ENCODE measurements at places on chromosomes 7 and 10.

DNA sequence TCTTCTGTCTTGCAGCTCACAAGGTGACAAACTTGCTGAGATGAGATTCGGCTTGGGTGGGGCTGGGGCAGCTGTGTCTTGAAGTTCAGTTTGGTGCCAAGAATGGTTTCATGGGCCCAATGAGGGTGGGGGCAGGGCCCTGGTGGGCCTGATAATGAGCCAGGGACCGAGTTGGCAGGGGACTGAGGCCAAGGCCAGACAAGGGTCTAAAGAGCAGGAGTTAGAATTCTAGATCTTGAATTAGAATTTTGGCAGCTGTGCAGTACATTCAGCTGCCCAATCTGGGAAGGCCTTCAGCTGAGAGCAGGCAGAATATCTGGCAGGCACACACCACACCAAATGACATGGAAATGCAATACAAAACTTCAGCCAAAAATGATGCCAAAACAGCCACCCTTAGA is 1.5 kb upstream of the JAZF1 start:
- H3K4me1 ChIP-seq: peaks cover 46% of the 10 kb centered on the region
- peak overlapping the region; percentile 17 for H3K4me3 ChIP-seq
- no peaks in the 10 kb centered on the region for H3K27me3 ChIP-seq
- no peak for ATAC-seq
- H3K27ac ChIP-seq: peak overlapping the region; percentile 72

GRCh38 chr10:129942391-129942790 is 21.7 kb downstream of the EBF3 start:
- ATAC-seq: no peak
- H3K4me3 ChIP-seq: no peak overlapping the region
- H3K27me3 ChIP-seq: peaks cover 28% of the 10 kb centered on the region

- peaks cover 65% of the 10 kb centered on the region for H3K4me1 ChIP-seq
- H3K4me3 ChIP-seq: no peak overlapping the region
- H3K27ac ChIP-seq: peak overlapping the region; percentile 94
- H3K36me3 ChIP-seq: peaks cover 5% of the 10 kb centered on the region
- no peaks in the 10 kb centered on the region for H3K27me3 ChIP-seq
Observed at GRCh38 chr10:30417301-30417700, 16.7 kb upstream of the MAP3K8 start.

GRCh38 chr7:101998906-101999240 is 181.4 kb downstream of the CUX1 start:
- H3K4me1 ChIP-seq: peaks cover 32% of the 10 kb centered on the region
- H3K4me3 ChIP-seq: no peak overlapping the region
- no peaks in the 10 kb centered on the region for H3K27me3 ChIP-seq
- H3K27ac ChIP-seq: no peak overlapping the region
- ATAC-seq: no peak

- H3K27me3 ChIP-seq: no peaks in the 10 kb centered on the region
- H3K36me3 ChIP-seq: no peaks in the 10 kb centered on the region
- no peak overlapping the region for H3K4me3 ChIP-seq
- ATAC-seq: no peak
Observed at GRCh38 chr7:110804501-110804900, 286.4 kb upstream of the LRRN3 start.

- no peaks in the 10 kb centered on the region for H3K4me1 ChIP-seq
- no peak overlapping the region for H3K27ac ChIP-seq
- ATAC-seq: no peak
Observed at GRCh38 chr7:51611937-51612336, 295.3 kb upstream of the COBL start.

GRCh38 chr10:28679581-28680357 is 2.4 kb downstream of the BAMBI start:
- no peaks in the 10 kb centered on the region for H3K36me3 ChIP-seq
- no peak for ATAC-seq
- no peak overlapping the region for H3K27ac ChIP-seq

DNA sequence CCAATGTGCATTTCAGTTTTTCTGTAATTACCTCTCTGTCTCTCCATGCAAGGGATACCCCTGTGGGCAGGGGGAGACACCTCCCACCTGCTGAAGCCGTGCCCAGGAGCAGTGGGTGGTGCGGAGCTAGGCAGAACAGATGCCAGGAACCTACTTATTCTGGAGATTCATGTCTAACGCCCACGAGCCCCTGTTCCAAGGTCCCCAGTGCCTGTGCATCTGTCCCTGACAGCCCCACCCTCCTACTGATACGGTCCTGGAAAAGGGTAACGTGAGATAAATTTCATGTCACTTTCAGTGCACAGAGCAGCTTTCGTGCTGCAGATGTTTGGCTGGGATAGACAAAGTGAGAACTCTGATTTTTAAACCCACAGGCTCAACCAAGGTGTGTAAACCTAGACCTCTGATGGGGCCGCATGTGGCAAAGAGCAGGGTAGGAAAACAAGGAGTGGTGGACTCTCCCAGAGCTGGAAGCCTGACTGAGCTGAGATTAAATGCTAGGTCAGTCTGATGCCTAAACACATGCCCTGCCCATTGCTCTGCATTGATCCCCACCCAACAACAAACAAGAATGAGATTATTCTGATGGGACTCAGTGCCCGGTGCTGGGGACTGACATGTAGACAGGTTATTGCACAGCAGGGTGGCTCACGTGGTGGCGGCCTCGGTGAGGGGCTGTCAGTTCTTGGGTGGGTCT is 123.6 kb upstream of the GDF10 start:
- no peaks in the 10 kb centered on the region for H3K27me3 ChIP-seq
- H3K4me3 ChIP-seq: no peak overlapping the region
- H3K36me3 ChIP-seq: no peaks in the 10 kb centered on the region
- H3K4me1 ChIP-seq: no peaks in the 10 kb centered on the region
- no peak overlapping the region for H3K27ac ChIP-seq
- no peak for ATAC-seq

DNA sequence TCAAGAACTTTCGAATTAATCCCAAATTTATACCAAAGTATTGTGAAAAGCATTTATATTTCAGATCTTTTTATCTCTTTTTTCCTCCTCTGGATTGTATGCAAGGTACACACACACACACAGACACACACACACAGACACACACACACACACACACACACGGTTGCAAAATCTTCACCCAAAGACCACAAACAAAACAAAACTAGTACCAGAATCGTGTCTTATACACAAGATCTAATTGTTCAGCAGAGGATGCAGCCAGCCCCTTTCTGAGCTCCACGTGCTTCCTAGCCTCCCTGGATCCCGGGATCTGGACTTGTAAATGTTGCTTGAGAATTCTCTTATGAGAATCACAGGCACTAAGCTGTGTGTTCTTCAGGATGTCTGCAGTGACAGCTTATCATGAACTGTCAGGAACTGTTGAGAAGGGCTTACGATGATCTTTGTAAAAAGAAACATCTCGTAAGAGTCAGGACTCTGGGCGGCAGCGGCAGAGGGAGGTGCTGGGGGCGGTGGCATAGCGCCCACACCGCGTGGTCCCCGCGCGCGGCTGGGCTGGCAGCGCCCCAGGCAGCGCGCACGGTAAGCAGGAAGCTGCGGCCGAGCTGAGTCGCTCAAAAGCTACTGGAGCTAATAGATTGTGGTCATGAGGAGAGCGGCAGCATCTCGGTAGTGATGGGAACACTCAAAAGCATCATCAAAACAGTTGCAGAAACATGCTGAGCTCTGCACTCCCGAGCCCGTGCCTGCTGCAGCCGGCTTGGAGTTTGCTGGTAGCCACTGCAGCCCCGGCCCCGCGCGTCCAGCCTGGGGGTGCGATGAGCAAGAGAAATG is 277.6 kb downstream of the GATA3 start:
- no peak overlapping the region for H3K27ac ChIP-seq
- peaks cover 14% of the 10 kb centered on the region for H3K4me1 ChIP-seq
- H3K36me3 ChIP-seq: no peaks in the 10 kb centered on the region
- no peak overlapping the region for H3K4me3 ChIP-seq

DNA sequence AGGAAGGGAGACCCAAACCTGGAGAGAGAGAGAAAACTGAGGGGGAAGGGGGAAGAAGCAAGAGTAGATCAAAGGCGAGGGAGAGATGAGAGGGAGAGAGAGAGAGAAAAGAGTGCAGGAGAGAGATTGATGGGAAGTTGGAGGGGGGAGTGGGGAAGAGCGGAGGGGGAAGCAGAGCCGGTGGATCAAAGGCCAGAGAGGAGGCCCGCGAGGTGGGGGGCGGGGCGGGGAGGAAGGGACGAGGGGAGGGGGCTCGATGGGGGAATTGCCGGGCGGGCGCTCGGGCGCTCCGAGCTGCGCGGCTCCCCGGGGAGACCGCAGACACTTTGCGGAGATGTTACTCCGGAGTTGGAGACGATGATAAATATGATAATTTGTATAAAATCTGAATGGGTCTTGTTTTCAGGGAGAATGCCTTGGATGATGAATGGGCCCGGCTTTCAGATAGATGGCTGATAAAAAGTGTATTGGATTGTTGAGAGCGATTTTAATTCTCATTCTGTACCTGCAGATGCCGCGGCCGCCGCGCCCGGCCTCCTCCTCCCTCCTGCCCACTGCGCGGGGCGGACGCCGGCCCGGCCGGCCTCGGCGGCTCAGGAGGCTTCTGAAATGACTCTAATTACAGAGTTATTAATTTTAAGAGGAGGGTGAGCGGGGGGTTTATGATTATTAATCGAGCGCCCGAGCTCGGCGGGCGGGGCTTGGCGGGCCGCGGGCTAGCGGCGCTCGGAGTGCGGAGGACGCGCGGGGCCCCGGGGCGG is 21.4 kb upstream of the PAX2 start:
- no peaks in the 10 kb centered on the region for H3K36me3 ChIP-seq
- peak overlapping the region; percentile 33 for H3K4me3 ChIP-seq
- H3K27me3 ChIP-seq: peaks cover 81% of the 10 kb centered on the region
- no peak overlapping the region for H3K27ac ChIP-seq
- H3K4me1 ChIP-seq: peaks cover 12% of the 10 kb centered on the region

DNA sequence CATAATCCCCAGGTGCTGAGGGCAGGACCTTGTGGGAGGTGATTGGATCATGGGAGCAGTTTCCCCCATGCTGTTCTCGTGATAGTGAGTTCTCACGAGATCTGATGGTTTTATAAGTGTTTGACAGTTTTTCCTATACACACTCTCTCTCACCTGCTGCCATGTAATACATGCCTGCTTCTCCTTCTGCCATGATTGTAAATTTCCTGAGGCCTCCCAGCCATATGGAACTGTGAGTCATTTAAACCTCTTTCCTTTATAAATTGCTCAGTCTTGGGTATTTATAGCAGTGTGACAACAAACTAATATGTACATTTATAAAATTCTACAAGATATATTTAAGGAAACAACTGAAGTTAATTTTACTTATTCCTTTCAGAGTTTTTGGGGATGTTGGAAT is 170.8 kb upstream of the BET1 start:
- H3K27ac ChIP-seq: no peak overlapping the region
- no peak overlapping the region for H3K4me3 ChIP-seq
- peaks cover 35% of the 10 kb centered on the region for H3K4me1 ChIP-seq
- no peak for ATAC-seq

DNA sequence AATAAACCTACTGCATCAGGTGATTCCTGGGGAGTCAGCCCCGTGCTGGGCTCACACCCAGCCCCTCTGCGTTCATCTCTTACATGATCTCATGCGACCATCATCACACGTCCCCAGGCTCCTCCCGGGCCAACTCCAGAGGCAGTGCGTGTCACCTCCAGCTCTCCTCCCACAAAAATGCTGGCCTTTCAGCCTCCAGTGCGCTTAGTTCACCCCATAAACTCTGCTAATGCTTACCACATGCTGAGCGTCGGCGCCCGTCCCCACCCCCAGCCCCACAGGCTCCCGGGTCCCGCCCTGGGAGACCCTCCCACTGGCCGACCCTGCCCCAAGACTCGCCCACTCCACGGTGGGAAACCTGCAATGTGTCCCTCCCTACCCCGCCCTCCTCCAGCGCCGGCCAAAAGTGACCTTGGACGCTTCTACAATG is 816 bp upstream of the SDK1 start:
- no peaks in the 10 kb centered on the region for H3K36me3 ChIP-seq
- peaks cover 10% of the 10 kb centered on the region for H3K4me1 ChIP-seq
- ATAC-seq: peak; percentile 2
- peaks cover 34% of the 10 kb centered on the region for H3K27me3 ChIP-seq

DNA sequence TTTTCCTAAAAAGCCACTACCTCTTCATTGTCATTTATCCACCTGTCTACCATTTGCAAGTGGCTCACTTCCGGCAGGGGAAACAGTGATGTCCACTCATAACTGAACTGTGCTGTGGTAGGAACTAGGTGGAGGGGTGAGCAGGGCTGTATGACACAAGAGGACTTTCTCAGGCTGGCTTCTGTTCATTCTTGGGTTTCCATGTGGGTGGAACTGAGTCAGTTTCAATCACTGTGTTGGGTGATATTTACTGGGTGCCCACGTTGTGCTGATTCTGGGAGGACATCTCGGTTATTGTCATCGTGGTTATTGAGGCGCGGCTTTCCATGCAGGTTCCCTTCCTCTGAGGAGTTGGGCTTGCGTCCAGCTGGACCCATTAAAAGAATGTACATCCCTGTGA is 38.8 kb downstream of the RAMP3 start:
- H3K36me3 ChIP-seq: no peaks in the 10 kb centered on the region
- ATAC-seq: peak; percentile 94
- H3K4me3 ChIP-seq: no peak overlapping the region
- H3K27ac ChIP-seq: no peak overlapping the region
- H3K4me1 ChIP-seq: peaks cover 9% of the 10 kb centered on the region

- H3K4me3 ChIP-seq: no peak overlapping the region
- no peaks in the 10 kb centered on the region for H3K4me1 ChIP-seq
- H3K27ac ChIP-seq: no peak overlapping the region
- no peak for ATAC-seq
Observed at GRCh38 chr7:110358028-110358427, 732.9 kb upstream of the LRRN3 start.

DNA sequence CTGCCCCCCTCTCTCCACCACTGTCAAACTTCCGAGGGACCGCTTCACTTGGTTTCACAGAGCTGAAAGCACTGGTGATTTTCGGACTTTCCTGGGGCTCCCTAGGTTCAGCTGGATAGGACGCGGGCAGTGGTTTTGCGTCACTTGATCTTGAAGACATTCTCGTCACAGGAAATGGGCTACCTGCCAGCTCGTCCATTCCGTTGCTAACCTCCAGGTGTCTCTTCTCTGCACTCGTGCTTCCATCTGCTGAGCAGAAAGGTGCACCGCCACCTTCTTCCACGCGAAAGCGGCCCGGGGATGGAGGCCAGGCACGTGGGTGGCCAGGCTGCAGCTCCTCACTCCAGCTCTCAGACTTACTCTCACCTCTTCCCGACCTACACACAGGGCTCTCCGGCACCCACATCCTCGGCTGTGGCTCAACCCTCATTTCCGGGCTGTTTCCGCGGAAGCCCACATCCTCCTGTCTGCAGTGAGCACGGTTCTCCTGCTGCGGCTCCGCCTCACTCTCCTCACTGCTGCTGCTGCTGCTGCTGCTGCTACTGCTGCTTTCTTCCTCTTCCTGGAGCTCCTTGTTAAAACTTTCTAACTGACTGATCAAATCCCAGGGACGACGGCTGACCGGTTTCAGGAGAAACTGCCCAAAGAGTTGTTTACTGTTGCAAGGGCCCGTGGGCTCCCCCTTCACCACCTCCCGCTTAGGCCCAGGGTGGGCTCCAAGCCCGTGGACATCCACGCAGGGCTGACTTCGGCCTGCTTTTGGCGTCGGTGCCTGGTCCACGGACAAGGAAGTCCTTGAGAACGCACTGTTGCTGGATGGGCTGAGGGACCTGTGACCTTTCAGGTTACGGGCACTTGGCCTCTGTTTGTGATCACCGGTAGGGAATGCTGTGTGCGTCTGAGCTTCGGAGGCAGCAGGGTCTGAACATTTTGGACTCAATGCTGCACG is 32.1 kb downstream of the JCAD start:
- H3K36me3 ChIP-seq: no peaks in the 10 kb centered on the region
- peak; percentile 94 for ATAC-seq
- H3K4me1 ChIP-seq: peaks cover 22% of the 10 kb centered on the region
- H3K4me3 ChIP-seq: peak overlapping the region; percentile 73
- H3K27ac ChIP-seq: peak overlapping the region; percentile 59
